Renal cortex interstitium (tissue), 15 donors: ENCODE measurements at places on chromosomes 4 and X.

GRCh38 chrX:49856819-49857218 is 22.5 kb upstream of the USP27X start:
- no peak for DNase-seq

DNA sequence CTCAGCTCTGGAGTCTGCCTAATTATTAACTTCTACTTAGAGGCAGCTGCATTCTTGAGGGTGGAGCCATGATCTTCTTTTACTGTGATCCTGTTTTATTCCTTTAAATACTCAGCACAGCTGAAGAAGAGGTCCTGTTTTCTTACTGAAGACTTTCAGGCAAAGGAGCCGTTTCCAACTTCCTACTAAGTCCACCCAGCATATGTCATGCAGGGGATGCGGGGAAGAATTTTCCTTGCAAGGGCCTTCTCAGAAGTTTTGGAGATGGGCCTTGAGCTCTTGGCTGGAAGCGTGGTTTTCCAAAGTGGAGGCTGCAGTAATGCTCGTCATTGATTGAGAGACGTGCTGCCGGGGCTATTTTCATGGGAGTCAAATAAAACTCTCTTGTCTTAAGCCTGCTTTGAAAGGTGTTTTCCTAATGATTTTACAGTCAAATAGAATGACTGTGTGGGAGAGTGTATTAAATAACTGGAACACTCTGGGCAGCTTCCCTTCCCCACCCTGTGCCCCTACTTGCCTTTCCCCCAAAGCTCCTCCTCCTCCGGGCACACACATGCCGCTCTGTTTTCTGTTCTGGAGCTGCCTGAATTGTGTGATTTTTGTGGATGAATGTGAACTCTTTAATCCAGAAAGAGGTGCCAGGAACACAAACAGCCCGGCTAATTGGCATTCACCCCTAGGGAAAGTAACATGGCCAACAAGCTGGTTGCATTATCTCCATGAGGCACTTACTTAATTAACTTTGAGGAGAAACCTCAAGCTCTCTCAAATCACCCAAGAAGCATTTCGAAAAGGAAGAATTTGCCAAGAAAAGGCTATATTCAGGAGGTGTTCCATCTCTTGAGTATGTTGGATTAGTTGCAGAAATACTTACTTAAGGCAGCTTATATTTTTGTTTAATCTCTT is 28.1 kb downstream of the FGF2 start:
- DNase-seq, result peak; percentile 24

DNA sequence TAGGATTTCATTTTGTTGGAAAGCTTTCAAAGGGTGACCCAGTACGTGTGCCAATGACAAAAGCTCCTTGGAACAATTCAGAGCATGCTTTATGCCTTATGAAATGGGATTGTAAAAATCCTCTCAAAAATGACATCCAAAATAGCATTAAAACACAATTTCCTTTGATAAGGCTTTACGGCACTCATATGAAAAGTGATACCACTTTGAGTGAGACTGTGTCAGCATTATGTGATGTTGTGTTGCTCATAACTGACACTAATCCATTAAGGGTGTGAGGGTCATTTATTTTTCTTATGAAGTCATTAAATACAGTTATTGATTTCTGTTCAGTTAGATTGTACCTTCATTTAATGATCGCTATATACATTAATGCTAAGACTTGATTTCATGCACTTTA is 250.2 kb downstream of the TENM3 start:
- no peak for DNase-seq

DNA sequence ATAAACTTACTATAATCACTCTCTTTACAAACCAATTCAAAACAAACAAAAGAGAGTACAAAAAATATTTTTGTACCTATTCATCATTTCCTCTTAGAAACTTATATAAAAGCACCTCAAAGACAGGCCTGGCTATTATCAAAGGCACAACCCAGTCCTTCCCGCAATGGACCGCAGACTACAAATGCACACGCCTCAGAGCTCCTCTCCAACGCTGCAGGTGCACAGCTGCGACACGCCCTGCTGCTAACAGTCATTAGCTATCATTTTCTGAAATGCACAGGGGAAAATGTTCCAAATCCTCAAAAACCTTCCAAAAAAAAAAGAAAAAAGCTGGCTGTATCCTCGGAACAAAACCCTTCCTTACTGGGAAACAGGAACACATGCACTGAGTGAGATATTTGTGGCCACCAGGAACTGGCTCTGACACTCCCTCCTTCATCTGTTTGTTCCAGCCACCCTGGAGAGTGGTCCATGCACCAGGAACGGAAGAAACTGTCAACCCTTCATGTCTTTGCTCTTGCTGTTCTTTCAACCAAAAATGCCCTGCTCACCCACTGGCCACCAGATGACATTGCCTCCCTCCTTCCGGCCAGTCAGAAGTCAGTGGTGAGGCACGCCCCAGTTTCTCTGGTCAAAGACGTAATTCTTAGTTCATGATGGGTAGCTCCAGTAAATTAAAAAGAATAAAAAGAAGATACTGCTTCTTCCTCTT is 16.7 kb downstream of the IRF2 start:
- DNase-seq, result no peak

DNA sequence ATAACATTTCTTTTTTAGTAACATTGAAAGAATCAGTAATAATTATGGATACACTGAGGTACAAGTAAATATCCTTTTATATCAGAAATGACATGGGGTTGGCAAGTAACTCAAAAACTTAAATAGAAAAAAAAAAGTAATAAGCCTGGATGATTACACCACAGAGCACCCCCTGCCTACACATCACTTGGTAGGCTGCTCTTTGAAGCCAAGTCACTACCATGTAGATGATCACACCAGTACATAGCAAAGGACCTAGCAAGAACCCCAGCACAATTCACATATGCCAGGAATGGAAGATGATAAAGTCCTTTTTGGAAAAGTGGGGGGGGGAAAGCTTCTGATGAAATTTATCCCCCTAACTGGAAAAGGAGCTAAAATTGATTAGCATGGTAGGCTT is 56.9 kb downstream of the METTL14 start:
- DNase-seq, result no peak

DNA sequence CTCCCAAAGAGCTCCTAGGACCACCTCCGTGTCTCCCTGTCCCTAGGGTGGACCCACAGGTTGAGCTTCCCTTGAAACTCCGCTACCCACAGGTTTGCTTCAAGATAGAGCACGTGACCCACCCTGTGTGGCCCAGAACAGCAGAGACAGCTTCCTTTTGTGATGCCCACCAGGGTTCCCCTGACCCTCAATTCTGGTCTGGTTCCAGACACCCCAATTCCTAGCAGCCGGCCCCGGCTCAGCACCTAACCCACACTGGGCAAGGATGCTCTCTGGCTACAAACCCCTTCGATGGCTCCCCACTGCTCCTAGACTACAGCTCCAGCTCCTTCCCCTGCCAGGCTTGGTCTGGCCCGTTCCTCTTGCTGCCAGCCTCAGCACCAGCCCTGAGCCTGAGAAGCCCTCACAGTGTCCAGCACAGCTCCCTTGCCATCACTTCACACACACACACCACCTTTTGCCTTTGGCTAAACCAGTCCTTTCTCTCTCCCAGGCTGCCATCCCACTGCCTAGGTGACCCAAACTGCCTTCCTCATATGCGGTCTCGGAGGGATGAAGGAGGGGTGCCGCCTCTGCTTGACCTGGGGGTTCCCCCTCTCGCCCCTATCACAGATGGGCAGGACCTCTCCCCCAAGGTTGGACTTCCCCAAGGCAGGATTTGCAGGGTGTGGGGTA is 6.2 kb downstream of the PNCK start:
- DNase-seq, result no peak
